ENCODE measurements at places on chromosomes 2 and 18.

DNA sequence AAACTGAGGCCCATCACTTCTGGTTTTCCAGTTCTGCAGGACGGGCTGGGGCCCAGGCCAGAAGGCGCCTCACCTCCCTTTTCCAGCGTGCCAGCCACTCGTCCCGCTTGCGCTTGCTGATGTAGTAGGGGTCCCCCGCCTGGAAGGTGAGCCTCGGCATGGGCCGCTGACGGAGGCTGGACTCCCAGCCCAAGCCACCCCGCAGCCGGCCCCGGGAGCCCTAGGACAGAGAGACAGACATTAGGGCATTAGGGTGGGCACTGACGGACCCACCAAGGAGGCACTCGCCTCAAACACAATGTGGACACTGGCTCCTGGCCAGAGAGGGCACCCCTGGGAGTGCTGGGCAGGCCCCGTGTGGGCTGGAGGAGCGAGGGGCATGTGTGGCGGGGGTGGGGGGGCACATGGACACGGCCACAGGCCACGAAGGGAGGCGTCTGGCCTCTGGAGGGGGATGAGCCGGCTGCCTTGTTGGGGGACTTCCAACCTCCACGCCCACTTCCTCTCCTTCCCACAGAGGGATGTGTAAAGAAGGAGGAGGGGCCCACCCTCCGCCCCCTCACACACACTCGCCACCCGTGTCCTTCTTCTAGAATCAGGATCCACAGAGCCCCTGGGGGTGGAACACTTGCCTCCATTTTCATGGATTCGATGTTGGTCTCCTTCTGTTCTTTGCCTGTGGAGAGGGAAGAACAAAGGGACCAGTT, 66.7 kb downstream of the DNMT3A start:
- peaks cover 15% of the 10 kb centered on the region for H3K4me1 ChIP-seq
- no peaks in the 10 kb centered on the region for H3K27me3 ChIP-seq
- no peak for DNase-seq
- peaks cover under 1% of the 10 kb centered on the region for H3K36me3 ChIP-seq

- peak overlapping the region; percentile 70 for H3K27ac ChIP-seq
- no peaks in the 10 kb centered on the region for H3K36me3 ChIP-seq
- DNase-seq = peak; percentile 11
- peaks cover 23% of the 10 kb centered on the region for H3K4me1 ChIP-seq
Observed at GRCh38 chr2:174247474-174248186, 702 bp downstream of the OLA1 start.

DNA sequence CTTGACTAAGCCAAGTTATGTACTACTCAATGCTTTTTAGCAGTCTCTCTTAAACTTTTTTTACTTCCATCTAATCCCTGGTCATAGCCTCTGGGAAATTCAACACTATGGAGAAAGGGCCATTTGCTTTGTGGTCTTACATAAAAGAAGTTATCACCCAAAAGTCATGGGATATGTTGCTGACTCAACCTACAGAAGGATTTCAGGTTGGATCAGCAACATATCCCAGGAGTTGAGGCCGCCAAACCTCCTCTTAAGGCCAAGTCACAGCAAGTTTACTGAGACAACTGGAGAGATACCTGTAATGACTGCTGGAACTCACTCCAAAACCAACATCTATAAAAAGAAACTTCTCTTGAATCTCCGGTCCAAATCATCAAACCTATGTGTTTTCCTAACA, 141.1 kb downstream of the IRS1 start:
- H3K36me3 ChIP-seq = no peaks in the 10 kb centered on the region
- H3K4me1 ChIP-seq = no peaks in the 10 kb centered on the region
- no peak for DNase-seq

DNA sequence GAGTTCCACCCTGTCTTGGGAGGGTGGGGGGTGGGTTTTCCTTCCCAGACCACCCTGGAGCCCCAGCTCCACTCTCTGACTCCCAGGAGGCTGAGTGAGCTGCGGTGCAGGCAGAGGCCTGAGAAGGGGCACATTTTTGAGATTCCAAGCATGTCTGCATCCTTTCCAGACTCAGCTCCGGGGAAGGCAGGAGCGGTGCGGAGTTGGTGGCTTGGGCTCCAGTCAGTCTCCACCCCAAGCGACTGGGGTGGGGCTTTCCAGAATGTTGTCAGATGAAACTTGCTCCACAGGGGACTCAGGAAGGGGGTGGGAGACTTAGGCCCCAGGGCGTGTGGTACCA, 44.2 kb upstream of the HS6ST1 start:
- no peak overlapping the region for H3K27ac ChIP-seq
- H3K27me3 ChIP-seq = no peaks in the 10 kb centered on the region

DNA sequence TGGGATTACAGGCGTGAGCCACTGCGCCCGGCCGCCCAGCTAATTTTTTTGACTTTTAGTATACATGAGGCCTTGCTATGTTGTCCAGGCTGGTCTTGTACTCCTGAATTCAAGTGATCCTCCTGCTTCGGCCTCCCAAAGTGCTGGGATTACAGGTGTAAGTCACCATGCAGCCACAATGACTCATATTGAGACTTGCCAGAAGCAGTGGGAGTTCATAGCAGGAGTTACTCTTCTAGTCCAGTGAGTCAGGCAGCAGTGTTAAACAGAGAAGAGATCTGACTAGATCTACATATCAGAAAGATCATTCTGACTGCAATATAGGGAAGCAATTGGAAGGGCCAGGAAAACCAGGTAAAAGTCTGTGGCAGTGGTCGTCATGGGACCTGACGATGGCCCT, 1.5 kb upstream of the FLACC1 start:
- no peaks in the 10 kb centered on the region for H3K27me3 ChIP-seq
- no peak overlapping the region for H3K4me3 ChIP-seq
- no peak overlapping the region for H3K27ac ChIP-seq
- H3K36me3 ChIP-seq = no peaks in the 10 kb centered on the region

DNA sequence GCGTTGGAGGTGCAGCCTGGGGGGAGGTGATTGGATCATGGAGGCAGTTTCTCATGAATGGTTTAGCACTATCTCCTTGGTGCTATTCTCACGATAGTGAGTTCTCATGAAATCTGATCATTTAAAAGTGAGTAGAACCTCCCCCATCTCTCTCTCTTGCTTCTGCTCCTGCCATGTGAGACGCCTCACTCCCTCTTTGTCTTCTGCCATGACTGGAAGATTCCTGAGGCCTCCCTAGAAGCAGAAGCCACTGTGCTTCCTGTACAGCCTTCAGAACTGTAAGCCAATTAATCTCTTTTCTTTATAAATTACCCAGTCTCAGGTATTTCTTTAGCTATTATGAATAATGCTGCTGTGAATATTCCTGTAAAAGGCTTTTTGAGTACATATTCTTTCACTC, 52.9 kb downstream of the SERPINB7 start:
- H3K36me3 ChIP-seq = no peaks in the 10 kb centered on the region
- no peaks in the 10 kb centered on the region for H3K4me1 ChIP-seq
- H3K27ac ChIP-seq = no peak overlapping the region
- H3K4me3 ChIP-seq = no peak overlapping the region

DNA sequence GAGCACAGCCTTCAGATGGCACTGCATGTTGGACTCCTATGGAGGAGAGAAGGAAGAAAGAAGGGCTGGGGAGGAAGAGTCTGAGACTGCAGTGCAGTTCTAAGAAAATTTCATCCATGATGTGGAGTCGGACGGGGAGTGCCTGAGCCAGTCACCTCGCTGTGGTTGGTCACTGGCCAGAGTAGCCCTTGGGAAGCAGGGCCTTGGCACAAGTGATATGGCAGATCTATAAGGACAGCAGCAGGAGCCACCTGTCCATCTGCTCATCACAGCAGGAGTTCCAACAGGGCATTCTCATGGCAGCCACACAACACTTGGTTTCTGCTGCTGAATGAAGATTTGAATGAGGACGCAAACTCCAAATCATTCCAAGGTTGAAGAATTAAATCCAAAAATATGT, 314.8 kb downstream of the CYP26B1 start:
- no peak for DNase-seq
- H3K27ac ChIP-seq = no peak overlapping the region
- H3K4me1 ChIP-seq = no peaks in the 10 kb centered on the region
- peaks cover 3% of the 10 kb centered on the region for H3K27me3 ChIP-seq
- H3K36me3 ChIP-seq = no peaks in the 10 kb centered on the region

DNA sequence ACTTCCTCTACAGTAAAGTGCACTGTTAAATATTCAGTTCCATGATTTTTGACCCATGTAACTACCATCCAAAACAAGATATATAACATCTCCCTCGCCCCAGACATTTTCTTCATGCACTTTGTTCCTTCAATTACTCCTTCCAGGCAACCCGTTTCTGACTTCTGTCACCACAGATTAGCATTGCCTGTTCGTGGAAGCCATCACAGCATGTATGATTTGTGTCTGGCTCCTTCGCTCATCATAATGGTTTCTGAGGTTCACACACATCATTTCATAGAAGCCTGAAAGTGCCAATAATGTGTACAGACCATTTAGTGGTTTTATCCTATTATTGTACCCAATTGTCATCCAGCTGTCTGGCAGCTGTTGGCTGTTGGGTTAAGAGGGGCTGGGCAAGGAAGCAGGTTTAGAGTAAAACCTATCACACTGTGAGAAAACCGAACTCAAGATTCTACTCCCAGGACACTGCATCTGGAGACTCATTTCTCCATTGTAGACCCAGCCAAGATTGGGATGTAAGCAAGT, 16.1 kb downstream of the ARHGAP28 start:
- no peak for DNase-seq
- no peaks in the 10 kb centered on the region for H3K27me3 ChIP-seq
- peaks cover 26% of the 10 kb centered on the region for H3K4me1 ChIP-seq
- no peak overlapping the region for H3K27ac ChIP-seq

DNA sequence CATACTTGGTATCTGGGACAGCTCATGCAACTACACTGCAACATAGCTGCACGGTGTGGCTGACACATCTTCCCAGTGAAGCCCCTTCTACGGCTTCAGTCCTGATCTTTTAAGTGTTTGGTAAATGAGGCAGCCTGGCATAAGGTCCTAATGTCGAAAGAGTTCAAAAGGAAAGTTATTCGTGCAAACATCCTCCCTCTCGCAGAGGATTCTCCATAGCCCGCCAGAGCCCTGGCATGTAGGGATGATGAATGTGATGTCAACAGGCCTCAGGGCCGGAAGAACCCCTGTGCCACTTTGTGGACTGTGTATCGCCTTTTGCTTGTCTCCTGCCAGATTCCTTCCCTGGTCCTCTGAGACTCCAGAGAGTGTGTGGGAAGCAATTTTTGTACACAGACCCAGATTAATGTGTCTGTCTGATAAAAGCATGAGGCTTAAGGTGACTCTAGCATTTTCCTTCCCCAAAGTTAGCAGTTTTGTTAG, 88.5 kb downstream of the SOCS6 start:
- DNase-seq = no peak
- no peaks in the 10 kb centered on the region for H3K27me3 ChIP-seq
- H3K36me3 ChIP-seq = no peaks in the 10 kb centered on the region
- no peak overlapping the region for H3K27ac ChIP-seq
- H3K4me1 ChIP-seq = no peaks in the 10 kb centered on the region

DNA sequence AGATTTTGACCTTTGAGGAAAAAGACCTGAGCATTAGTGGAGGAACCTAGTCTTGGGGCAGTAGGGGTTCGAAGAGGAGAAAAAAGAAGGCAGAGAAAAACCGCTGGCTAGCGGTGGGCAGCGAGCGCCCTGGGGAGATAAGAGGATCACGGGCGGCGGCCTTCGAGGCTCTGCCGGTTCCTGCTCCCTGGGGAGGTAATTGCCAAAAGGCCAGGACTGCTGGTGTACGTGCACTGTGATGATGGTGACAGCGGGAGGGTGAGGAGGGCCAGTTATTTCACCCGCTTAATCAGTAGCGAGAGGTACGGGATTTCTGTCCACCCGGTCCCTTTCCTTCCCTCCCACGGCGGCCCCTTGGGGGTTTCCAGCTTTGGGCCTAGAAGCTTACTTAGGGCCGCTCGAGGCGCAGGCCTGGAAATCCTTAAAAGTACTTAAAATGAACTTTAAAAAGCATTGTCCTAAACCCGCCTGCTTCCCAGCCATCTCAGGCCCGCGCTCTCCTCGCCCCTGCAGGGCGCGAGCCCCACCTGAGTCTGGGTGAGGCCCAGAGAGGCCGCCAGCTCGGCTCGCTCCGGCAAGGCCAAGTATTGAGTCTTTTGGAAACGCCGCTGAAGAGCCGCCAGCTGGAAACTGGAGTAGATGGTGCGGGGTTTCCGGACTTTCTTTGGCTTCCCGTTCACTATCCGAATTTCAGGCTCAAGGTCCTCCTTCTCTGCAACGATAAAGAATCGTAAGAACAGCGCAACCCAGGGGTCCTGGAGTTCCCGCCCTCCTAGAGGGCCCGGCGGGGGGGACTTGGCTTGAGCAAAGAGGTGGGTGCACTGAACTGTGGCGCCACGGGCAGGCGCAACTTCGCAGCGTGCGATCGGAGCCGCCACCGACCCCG, 1.5 kb downstream of the DLX2 start:
- peaks cover 42% of the 10 kb centered on the region for H3K4me1 ChIP-seq
- H3K27me3 ChIP-seq = peaks cover 37% of the 10 kb centered on the region
- DNase-seq = no peak
- H3K27ac ChIP-seq = no peak overlapping the region

DNA sequence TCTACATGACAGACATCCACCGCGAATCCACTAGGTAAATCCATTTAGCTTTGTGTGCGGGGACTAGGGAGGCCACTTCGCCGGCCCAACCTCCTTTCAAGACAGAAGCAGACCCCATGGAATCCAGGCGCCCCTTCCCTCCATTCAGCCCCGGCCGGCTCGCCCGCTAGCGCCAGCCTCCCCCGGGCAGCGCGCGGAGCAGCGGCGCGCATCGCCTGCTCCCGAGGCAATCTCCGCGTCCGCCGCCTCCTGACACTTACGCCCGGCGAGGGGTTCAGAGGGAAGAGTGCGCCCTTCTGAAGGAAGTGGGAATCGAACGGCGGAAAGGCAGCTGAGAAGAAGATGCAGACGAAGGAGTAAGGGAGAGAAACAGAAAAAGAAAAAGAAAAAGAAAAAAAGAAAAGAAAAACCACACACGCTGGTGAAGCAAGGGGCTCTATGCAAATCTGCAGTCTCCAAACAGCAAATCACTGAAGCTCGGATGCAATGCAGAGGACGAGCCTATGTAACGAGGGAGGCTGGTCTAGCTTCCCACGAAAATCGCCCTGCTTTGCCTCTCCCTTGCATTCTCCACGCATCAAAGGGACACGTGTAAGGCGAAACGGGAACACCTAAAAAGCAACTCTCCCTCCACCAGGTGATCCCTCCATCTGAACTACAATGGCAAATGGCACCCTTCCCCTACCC, 684.4 kb downstream of the NRXN1 start:
- H3K27ac ChIP-seq = no peak overlapping the region
- no peak for DNase-seq
- H3K4me1 ChIP-seq = no peaks in the 10 kb centered on the region
- peaks cover 20% of the 10 kb centered on the region for H3K27me3 ChIP-seq
- no peaks in the 10 kb centered on the region for H3K36me3 ChIP-seq

- H3K36me3 ChIP-seq = no peaks in the 10 kb centered on the region
- H3K4me3 ChIP-seq = no peak overlapping the region
- DNase-seq = no peak
- no peak overlapping the region for H3K27ac ChIP-seq
Observed at GRCh38 chr2:198042189-198042588, 237.8 kb downstream of the PLCL1 start.

GRCh38 chr18:48826806-48827205, 124.0 kb downstream of the SMAD7 start:
- peaks cover 26% of the 10 kb centered on the region for H3K4me1 ChIP-seq
- no peak overlapping the region for H3K27ac ChIP-seq
- H3K4me3 ChIP-seq = no peak overlapping the region
- no peaks in the 10 kb centered on the region for H3K36me3 ChIP-seq
